ENCODE measurements at places on chromosomes 13 and 19.

- no peak for DNase-seq
Measured at GRCh38 chr19:28530406-28531035, 682.4 kb downstream of the UQCRFS1 start.

GRCh38 chr19:6340493-6341201 lies 7.2 kb upstream of the ACER1 start:
- no peak for DNase-seq

GRCh38 chr13:51746802-51747201 lies 57.2 kb downstream of the DHRS12 start:
- DNase-seq = no peak

GRCh38 chr19:31231237-31231636 lies 118.0 kb downstream of the TSHZ3 start:
- no peak for DNase-seq

GRCh38 chr13:37651891-37652290 lies 53.3 kb upstream of the POSTN start:
- no peak for DNase-seq

DNA sequence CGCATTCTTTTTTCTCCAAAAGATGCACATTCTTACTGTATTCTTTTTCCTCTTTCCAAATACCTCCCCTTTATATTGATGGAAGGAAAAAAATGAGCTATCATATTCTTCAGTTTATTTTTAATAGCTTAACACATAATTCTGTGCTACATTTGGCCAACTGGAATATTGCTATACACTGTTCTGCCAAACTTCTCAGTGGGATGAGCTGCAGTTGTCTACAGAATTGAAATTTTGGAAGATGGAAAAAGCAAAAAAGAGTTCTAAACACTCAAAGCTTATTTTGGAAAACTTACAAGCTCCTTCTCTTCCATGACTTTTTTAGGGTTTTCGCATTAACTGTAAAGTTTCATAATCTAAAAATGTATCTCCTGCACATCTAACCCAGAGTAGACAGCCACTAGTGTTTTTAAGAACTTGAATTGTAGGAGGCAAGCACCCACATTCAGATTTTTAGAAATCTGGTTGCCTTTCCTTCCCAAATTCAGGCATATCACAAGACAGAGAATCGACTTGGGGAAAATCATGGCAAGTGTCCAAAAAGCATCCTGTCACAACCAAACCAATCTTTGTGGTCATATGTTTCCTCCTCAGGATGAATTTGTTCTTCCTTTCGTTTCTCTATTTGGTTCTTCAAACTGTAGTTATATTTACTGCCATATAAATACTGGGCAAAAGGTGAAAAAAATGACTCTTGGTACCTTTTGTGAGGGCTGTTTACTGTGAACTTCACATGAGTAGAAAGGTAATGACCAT lies 111.4 kb upstream of the FRY start:
- no peak for DNase-seq

- DNase-seq = no peak
Measured at GRCh38 chr19:8449830-8450229, 5.1 kb downstream of the HNRNPM start.

GRCh38 chr19:47247308-47247990 lies 8.9 kb upstream of the CCDC9 start:
- DNase-seq = peak; percentile 51

DNA sequence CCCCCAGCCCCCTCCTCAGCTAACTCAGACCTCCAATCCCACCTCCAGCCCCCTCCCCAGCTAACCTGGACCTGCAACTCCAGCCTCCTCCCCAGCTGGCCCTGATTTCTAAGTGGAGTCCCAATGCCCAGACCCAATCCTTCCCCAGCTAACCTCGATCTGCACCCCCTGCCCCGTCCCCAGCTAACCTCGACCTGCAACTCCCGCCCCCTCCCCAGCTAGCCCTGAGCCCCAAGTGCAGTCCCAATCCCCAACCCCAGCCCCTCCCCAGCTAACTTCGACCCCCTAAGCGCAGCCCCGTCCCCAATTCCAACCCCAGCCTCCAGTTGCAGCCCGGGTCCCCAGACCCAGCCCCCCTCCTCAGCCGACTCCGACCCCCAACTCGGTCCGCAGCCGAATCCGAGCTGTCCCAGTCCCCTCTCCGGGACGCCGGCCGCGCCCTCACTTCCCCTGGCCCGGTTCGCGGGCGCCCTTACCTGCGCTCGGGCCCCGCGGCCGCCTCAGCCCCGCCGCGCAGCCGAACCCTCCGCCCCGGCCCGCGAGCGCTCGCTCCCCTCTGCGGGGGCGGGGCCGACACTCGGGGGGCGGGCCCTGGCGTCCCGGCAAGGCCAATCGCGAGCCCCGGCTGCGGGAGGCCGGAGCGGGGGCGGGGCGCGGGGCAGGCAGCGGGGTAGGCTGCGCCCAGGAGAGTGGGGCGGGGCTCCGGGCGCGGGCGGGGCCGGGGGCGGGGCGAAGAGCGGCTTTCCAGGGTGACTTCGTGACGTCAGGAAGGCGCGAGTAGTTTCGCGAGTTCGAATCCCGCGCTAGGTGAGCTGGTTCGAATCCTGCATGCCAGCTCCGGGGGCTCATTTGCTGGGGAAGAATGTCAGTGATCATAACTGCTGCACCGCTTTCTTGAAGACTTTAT lies at the start of gene GNG7:
Gene GNG7 (minus strand): TSS at position 525 of the 907 bp plus-strand sequence. CDS start 182,006 bp downstream, outside the sequence.
- peak; percentile 77 for DNase-seq

DNA sequence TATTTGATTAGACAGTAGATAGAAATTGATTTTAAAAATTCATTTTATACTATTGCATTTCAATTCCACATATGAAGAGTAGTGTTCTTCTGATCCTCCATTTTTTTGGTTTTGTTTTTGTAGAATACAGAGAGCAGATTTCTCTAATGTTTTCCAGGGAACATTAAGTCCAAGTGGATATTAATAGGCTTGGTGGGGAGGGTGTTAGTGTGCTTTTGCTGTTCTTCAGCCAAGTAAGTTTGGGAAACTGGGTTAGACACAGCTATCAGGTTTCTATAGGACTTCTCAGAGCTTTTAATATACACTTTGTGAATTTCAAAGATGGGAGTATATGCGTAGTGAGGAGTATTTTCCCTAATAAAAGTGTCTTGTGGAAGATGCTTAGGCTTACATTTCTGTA lies 21.8 kb downstream of the NAA16 start:
- DNase-seq = no peak

DNA sequence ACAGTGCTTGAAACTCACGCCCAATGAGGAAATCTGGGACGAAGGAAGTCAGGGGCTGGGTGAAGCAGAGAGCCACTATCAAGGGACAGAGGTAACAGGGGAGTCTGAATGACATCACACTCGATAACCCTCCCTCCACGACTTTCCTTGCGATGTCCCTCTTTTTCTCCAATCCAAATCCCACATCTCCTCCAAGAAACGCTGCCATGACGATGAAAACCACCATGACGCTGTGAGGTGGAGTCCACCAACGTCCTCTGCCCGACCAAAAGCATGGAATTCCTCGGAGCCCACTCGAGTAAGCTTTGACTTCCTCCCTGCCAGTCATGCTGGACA lies 967 bp downstream of the REXO1 start:
- DNase-seq = no peak

DNA sequence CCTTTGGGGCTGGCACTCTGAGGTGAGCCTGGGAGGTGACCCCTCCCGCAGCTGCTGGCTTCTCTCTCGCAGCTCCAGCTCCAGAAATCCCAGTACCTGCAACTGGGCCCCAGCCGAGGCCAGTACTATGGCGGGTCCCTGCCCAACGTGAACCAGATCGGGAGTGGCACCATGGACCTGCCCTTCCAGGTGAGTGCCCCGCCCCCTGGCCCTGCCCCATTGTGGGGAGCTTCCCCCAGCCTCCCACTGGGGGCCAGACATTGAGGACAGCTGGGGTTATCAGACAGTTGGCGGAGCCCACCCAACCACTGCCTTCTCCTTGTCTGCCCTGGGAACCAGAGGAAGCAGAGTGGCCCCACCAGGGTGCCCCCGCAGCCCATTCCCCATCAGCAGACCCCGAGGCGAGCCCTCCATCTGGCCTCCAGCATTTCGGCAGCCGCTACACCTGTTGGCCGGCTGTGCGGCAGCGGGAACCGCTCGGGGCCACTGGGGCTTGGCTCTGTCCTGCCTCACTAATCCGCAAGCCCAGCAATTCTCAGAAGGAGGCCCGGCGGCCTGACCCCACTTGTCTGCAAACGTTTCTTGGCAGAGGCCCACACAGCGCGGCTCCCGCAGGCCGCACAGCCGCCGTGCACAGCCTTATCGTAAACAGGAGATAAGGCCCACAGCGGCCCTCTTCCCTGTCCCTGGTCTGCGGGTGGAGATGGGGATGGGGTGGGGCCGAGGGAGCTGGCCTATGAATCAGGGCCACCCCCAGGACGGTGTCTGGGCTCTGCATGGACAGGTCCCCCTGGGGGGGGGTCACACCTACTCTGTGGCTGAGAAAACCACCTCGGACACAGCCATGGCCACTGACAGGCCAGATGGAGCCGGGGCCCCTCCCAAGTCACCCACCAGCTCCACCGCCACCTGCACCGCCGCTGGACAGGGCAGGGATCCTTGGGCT lies 48.0 kb downstream of the COMP start:
- no peak for DNase-seq

- no peak for DNase-seq
Measured at GRCh38 chr19:13255041-13255718, 105.0 kb downstream of the IER2 start.

- no peak for DNase-seq
Measured at GRCh38 chr13:48852911-48853727, 122.6 kb upstream of the FNDC3A start.

DNA sequence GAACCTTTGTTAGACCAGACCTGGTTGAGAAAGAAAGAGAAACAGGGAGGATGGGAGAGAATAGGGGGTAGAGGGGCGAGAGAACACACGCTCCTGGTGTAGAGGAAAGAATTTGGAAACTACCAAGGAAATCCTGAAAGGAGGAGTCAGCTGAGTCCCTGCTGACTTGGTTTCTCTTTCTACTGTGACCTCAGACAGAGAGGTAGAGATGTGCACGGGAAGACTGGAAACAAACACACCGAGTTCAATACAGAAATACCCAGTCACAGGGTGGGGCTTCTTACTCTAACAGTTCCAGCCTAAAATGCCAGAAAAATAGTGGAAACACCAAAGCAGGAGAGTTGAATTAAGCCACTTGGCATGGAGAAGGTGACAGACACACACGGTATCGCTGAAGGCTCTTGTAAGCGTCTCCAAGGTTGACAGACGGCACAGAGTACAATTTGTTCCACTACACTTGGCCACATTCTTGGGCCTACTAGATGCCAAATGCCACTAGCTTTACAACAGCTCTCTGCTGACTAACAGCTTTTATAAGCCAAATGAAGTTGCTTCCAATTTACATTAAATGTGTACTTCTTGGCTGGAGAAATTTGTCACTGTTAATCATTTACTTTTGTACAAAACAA lies 28.1 kb downstream of the LATS2 start:
- DNase-seq = no peak

Data from activated naive CD4-positive, alpha-beta T cell (primary cell).